Neural crest cell (in vitro differentiated cells): ENCODE measurements at places on chromosomes 11 and 22. TPM values are rescaled to one million over a fixed set of nuclear protein-coding genes. Genes with fewer than 3 reads are reported as not detected.

Gene CNGA4
- total RNA-seq: 0.16 TPM in 1 of 2 replicates, not detected in the other

Gene TUB
- total RNA-seq: 23.7 and 26.1 TPM in 2 replicates

Gene ACRV1
- total RNA-seq: 0.73 and 1.2 TPM in 2 replicates

DNA sequence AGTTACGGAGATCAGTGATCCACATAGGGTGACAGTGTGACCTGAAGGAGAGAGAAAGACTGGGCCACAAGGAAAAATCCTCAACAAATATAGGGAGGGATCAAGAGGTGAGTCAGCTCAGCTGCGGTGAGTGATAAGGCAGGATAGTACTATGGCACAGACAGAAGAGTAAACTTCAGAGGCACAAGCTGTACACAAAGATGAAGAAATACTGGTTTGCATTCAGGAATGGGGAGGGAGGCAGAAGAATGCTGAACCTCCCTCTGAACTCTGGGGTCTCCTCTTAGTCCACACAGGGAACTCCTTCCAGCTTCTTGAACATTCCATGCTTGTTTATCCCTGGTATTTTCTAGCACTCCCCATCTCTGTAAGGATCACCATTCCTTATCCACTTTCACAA, 162.7 kb downstream of the BARX2 start:
- peaks cover 7% of the 10 kb centered on the region for H3K36me3 ChIP-seq
- no peak overlapping the region for H3K4me3 ChIP-seq
- DNase-seq: no peak
- no peak overlapping the region for H3K27ac ChIP-seq

GRCh38 chr11:119262668-119263351, 54.1 kb downstream of the MCAM start:
- no peak overlapping the region for H3K4me3 ChIP-seq
- H3K4me1 ChIP-seq: peaks cover 7% of the 10 kb centered on the region
- H3K36me3 ChIP-seq: no peaks in the 10 kb centered on the region
- DNase-seq: no peak
- no peak overlapping the region for H3K27ac ChIP-seq
- no peaks in the 10 kb centered on the region for H3K27me3 ChIP-seq

DNA sequence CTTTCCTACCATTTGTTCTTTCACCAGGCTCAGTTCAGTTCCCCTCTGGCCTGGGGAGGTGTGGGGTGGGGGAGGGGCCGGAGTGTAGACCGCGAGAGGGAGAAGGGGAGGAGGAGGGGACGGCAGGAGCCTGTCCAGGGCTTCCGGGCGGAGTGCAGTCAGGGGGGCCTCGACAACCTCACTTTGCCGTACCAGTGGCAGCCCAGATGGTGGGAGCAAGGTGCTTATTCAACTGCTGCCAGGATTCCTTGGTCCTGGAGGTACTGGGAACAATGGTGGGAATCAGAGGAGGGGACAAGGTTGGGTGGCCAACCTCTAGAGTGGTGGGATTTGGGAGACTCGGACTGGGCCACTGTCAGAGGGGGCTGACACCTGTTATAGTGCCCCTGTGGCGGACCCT, 1.2 kb downstream of the BACE1 start:
- no peak overlapping the region for H3K27ac ChIP-seq
- peaks cover 28% of the 10 kb centered on the region for H3K4me1 ChIP-seq
- no peak for DNase-seq
- no peaks in the 10 kb centered on the region for H3K27me3 ChIP-seq

GRCh38 chr11:1574238-1574932, 2.3 kb upstream of the DUSP8 start:
- H3K27me3 ChIP-seq: peaks cover 62% of the 10 kb centered on the region
- DNase-seq: peak; percentile 57
- no peaks in the 10 kb centered on the region for H3K36me3 ChIP-seq
- peak overlapping the region; percentile 79 for H3K4me3 ChIP-seq

DNA sequence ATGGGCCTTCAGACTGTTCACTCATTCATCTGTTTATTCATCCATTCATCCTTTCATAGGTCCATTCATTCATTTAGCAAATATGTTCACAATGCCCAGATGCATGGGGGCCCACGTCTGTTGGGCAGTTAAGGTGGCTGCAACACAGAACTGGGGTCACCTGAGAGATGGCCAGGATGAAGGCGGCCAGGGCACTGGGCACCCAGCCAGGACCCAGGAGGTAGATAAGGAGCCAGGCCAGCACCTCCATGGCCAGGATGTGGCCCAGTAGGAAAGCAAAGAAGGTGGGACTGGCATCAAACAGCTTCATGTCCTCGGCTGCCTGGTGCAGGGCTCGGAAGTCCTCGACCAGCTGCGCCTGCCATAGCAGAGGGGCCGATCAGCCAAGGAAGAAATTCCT, 12.2 kb downstream of the FADS3 start:
- no peak overlapping the region for H3K27ac ChIP-seq
- H3K27me3 ChIP-seq: no peaks in the 10 kb centered on the region
- H3K4me1 ChIP-seq: peaks cover 18% of the 10 kb centered on the region
- no peaks in the 10 kb centered on the region for H3K36me3 ChIP-seq

- H3K36me3 ChIP-seq: no peaks in the 10 kb centered on the region
- H3K4me1 ChIP-seq: no peaks in the 10 kb centered on the region
- no peaks in the 10 kb centered on the region for H3K27me3 ChIP-seq
- DNase-seq: no peak
- no peak overlapping the region for H3K4me3 ChIP-seq
These were observed 421.8 kb upstream of the ANO3 start for GRCh38 chr11:25910086-25910485.
